ENCODE measurements at places on chromosomes 6 and 20.

GRCh38 chr6:4620284-4621151, 155.7 kb upstream of the CDYL start:
- DNase-seq, result no peak

- DNase-seq, result peak; percentile 57
Observed at GRCh38 chr6:119350202-119350951, 816 bp upstream of the MAN1A1 start.

- no peak for DNase-seq
Observed at GRCh38 chr6:137373296-137373695, 120.9 kb downstream of the OLIG3 start.

- DNase-seq, result no peak
Observed at GRCh38 chr6:163532526-163533078, 118.1 kb downstream of the QKI start.

GRCh38 chr6:152980656-152981055, 2.2 kb downstream of the FBXO5 start:
- no peak for DNase-seq

DNA sequence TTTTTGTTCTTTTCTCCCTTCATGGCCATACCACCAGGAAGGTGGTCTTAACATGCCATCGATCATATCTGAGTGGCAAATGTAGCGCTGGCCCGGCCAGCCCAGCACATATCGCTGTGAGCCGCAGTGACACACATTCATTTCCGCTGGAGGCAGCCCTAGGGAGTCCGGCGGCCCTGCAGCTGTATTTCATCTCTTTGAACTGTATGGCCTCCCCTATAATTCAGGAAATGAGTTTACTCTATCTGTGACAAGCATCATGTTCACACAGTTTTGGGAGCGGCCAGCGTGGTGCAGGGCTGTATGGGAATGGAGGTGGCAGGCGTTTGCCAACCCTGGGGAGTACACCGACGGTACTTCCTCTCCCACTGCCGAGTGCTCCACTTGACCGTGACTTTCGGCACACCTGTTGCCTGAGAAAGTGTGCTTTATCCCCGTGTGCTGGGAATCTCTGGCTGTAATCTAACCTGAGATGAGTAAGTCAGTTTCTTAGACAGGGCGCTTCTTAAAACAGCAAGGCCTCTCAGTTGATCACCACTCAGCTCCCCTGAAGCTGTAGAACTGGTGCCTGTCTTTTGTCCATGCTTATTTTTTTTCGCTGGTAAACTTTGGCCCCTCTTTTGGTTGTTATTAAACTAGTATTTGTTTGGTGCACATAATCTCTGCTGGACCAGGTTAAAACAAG, 257.1 kb upstream of the TAB2 start:
- DNase-seq, result peak; percentile 44

- no peak for DNase-seq
Observed at GRCh38 chr6:10721850-10722569, 860 bp upstream of the TMEM14C start.

- no peak for DNase-seq
Observed at GRCh38 chr20:52619101-52619500, 353.1 kb upstream of the TSHZ2 start.

GRCh38 chr6:1208876-1209275, 103.0 kb upstream of the FOXQ1 start:
- no peak for DNase-seq

DNA sequence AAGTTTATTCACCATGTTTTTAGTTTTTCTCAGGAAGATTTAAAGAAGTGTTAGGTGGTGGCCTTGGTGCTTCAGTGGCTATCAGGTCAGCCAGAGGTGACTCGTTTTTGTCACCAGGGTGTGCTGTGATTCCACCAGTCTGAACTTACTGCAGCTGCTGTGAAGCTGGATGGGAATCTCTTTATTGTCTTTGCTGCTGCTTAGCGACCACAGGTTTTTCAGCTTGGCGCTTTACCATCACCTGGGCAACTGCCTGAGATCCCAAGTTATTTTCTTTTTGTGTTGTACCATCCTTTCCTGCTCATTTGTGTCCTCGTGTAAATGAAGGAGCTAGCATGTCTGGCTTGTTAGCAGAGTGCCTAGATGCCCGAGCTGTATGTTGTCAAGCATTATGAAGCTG, 146.9 kb downstream of the MACROD2 start:
- no peak for DNase-seq

GRCh38 chr6:33091957-33092356, 16.2 kb downstream of the HLA-DPB1 start:
- peak; percentile 56 for DNase-seq

- peak; percentile 89 for DNase-seq
Observed at GRCh38 chr6:20403766-20404640, 2.3 kb downstream of the E2F3 start.

DNA sequence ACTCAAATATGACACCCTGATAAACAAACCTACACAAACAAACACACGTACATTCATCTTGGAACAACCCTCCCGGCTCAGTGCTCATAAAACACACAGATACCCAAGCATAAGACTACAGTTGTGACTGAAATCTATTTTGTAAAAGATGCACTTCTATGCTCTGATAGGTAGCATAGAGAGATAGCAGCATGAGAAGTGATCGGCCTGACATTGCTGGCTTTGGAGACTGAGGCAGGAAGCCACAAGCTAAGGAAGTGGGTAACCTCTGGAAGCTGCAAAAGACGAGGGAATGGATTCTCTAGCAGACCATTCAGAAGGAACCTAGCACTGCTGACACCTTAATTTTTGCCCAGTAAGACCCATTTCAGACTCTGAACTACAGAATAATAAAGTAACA, 1.6 kb upstream of the RNF39 start:
- no peak for DNase-seq

GRCh38 chr6:149864578-149865535, 698 bp upstream of the LRP11 start:
- peak; percentile 35 for DNase-seq

- no peak for DNase-seq
Observed at GRCh38 chr6:4381381-4381780, 246.0 kb upstream of the ECI2 start.

DNA sequence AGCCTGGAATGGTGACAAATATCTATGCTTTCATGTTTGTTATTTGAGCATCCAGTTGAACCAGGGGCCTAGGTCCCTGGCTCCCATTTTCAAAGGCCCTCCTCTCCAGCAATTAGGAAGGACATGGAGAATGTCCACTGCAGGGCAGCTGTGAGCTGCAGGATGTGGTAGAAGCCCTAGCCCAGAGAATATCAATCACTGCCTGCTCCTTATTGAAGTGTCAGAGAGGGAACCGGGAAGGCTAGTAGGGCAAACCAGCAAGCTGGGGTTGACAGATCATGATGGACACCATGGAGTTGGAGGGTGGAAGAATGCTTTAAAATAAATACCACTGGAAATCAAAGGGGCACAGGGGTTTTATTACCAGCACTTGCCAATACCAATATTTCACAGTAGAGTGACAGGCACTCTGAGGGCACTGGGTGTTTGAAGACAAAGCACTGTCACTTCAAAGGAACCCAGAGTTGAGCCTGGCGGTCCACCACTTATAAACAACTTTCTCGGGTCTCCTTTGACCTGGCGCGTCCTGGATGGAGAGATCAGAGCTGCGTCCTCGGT, 47.7 kb downstream of the ZNF831 start:
- DNase-seq, result no peak

- no peak for DNase-seq
Observed at GRCh38 chr6:142381845-142382378, 80.1 kb downstream of the ADGRG6 start.

DNA sequence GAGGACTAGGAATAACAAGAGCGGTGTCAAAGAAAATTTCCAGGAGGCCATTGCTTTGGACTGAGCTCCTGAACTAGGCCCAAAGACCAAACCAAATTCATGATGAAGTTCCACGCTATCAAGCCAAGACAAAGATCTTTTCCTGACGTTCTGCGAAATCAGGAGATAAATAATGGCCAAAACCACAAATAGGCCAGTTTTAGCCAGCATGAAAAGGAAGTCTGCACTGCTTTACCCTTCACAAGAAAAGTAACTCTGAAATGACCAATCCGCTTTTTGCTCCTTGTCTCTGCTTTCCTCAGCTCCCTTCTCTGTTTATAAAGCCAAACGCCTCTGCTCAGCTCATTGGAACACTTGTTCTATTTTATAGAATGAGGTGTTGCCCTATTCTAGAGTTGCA, 6.7 kb downstream of the NCOA5 start:
- no peak for DNase-seq

DNA sequence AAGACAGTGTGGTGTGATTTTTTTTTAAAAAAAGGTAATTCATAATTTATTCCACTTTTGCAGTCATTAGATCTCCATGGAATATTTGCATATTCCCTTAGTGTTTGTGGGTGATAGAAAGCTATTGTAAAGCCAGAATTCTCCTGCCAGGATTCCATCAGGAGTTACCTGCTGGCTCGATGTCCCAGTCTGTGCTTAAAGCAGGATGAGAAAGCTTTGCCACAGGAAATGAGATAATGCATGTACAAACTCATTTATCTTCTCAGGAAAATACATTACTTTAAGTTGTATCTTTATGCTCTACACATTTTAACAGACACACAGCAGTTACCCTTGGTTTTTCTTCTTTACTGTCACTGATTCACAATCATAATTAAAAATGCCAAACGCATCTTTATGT, 553.0 kb downstream of the CD109 start:
- no peak for DNase-seq

DNA sequence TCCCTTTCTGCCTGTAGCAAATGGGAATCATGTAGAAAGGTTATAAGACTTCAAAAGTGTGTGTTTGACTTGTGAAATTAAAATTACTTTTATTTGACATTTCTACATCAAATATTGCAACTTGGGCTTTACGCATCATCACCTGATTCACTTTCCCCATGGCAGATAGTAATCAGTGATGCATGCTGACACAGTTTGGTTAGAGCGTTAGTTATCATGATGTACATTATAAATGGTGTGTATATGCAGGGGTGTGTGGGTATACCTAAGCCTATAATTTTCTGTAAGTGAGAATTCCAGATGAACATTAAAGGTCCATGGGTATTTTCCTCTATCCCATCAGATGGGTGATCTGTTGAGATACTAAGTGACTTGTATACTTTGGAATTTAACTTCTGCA, 141.5 kb downstream of the KLHL32 start:
- DNase-seq, result no peak

- no peak for DNase-seq
Observed at GRCh38 chr6:158764183-158764849, 54.9 kb downstream of the EZR start.

GRCh38 chr20:53975761-53976160, 94.6 kb downstream of the BCAS1 start:
- DNase-seq, result no peak

- no peak for DNase-seq
Observed at GRCh38 chr6:140253096-140253495, 878.6 kb upstream of the CITED2 start.

DNA sequence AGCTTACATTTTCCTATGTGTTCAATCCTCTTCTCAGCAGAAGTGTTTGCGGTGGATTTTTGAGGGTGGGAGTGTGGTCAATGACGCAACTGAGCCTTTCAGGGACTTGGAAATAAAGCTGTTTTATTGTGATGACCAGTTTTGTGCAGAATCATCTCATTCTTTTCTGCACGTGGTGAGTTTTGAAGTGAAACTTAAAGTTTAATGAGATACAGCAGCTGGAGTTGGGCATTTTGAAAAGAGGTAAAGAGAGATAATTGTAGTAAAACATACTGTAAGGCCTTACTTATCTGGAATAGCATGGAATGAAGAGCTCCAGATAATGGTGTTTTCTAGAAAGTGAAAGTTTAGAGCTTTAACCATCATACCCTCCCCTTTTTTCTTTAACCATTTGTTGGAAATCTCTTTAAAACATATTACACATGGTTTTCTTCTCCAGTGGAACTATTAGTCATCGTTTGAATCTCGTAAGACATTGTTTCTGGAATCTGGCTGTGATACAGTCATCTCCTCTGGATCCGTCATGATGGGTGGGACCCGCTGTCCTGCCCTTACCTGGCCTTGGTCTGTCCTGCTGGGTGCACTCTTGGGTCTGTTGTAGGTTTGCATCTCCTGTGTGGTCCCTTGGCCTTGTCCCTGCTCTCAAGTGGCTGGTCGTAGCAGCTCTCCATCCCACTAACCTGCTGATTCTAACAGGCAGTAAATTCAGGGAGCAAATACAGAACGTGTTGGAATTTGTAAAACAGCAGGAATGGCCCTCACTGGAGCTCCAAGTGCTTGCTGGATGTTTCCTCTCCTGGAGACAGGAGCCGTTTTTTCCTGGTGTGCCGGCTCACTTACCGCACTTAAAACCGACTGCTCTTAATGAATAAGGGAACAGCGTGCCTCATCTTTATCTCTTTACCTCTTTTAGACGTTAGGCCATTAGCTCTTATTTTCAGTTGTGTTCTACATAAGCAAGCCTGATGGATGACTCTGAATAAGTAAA, 29.8 kb downstream of the UST start:
- no peak for DNase-seq

GRCh38 chr6:155030148-155030720, 35.1 kb downstream of the TIAM2 start:
- DNase-seq, result no peak

GRCh38 chr20:59094576-59094975, 52.0 kb upstream of the PRELID3B start:
- no peak for DNase-seq

DNA sequence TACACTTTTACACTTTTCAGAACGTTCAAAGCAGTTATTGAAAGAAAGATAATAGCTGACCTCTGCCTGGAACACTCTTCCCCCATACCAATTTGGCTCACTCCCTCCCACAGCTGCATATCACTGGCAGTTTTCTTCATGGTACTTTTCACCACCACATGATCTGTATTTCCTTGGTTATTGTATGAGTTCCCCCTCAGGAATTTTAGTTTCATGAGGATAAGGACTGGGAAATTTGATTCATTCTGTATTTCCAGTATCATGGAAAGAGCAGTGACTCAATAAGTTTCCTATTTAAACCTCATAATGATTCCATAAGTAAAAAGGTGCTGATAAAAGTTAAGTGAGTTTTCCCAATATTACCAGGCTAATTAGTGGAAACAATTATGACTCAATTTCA, 16.0 kb downstream of the HTR1B start:
- DNase-seq, result no peak

DNA sequence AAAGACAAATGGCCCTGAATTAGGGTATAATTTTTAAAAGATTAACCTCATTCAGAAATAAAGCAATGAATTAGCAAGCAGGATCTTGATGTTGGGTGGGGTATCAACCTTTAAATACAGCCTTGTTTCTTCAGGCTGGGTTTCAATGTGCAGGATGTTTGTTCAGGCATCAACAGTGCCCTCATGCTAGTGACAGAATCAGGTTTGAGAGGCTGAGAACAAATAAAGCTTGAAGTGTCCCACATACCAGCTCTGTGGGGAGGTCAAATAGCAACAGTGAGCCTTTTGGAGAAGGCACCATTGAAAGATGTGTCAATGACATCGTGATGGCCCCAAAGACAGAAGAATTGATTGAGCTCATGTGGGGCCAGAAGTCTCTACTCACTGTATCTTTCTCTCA, 68.2 kb downstream of the MTFR2 start:
- DNase-seq, result no peak

GRCh38 chr6:51141080-51141479, 322.4 kb downstream of the TFAP2B start:
- DNase-seq, result no peak

- DNase-seq, result no peak
Observed at GRCh38 chr6:170075659-170076223, 215.1 kb downstream of the DLL1 start.

GRCh38 chr6:136015531-136015930, 164.0 kb downstream of the PDE7B start:
- no peak for DNase-seq

Measured in activated CD4-positive, alpha-beta T cell treated with anti-CD3 and anti-CD28 coated beads for 4 hours (primary cell).